ENCODE measurements at places on chromosomes 1 and 21. TPM values are rescaled to one million over a fixed set of nuclear protein-coding genes. Genes with fewer than 3 reads are reported as not detected.

The GPR37L1 gene
- polyA plus RNA-seq = 0.01 TPM

The PRDM2 gene
- 14.2 TPM for polyA plus RNA-seq

The GPR89B gene
- 26.7 TPM for polyA plus RNA-seq

The TMEM59 gene
- polyA plus RNA-seq = 399 TPM

The TCP10L gene
- 0.25 TPM for polyA plus RNA-seq

The IL24 gene
- polyA plus RNA-seq = 2.1 TPM

The NMNAT2 gene
- 0.80 TPM for polyA plus RNA-seq

The MAP10 gene
- 0.50 TPM for polyA plus RNA-seq

The TIMM17A gene
- 116 TPM for polyA plus RNA-seq

The FCRL5 gene
- 0.03 TPM for polyA plus RNA-seq

The MYCL gene
- polyA plus RNA-seq = 5.1 TPM

DNA sequence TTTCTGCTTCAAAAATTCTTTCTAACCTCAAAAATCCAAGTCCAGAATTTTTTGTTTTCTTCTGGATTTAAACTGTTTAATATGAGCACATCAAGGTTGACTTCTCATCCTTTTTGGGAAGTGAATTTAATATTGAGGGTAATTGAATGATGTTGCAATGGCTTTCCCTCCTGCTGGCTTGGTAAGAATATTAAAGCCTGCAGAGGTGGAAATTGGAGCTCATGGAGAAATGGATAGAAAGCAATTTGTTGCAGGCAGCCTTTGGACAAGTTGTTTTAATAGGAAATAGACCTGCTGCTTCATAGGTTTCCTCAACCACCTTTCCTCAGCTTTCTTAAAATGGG lies 124.7 kb downstream of the SYT2 start:
- DNase-seq = no peak

DNA sequence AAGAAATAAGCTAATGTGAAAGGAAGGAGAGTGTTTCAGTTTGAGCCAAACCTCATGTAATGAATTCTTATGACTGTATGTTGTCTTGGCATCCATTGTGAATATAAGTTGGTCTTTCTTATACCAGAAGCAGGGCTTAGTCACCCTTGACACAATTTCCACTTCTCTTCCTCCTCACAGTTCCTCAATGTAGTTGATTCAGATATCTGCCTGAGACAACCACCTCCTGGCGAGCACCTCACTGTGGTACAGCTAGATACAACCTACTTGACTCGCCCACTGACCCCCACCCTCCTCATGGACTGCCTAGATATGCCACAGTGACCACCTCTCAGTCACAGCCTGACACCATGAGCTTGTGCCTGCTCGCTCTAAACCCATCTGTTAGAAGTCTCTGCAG lies 45.6 kb downstream of the KYAT3 start:
- no peak for DNase-seq

- no peak for DNase-seq
Observed at GRCh38 chr1:204363335-204364114, 3.8 kb upstream of the PLEKHA6 start.

DNA sequence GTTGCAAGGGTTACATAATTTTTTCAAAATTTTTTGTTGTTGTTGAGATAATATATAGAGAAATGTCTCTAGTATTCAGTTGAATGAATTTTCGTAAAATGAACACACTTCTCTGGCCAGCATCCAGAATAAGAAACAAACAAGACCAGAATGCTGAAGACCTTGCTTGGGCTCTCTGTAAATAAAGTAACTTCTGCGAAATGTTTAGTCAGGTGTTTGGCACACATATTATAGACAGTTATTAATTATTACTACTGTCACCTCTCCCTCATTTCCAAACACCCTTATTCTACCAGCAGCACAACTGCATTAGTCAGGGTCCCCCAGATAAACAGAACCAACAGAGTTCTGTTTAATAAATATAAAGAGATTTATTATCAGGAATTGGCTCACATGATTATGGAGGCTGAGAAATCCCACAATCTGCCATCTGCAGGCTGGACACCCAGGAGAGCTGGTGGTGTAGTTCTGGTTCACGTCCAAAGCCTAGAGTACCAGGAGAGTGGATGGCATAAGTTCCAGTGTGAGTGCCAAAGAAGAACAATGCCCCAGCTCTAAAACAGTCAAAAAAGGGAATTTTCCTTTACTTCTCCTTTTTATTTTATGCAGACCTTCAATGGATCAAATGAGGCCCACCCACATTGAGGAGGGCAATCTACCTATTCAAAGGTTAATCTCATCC lies 44.1 kb upstream of the KCND3 start:
- DNase-seq = no peak

GRCh38 chr21:37711836-37712568 lies 204.3 kb downstream of the KCNJ6 start:
- no peak for DNase-seq

- DNase-seq = no peak
Observed at GRCh38 chr21:28749536-28749935, 243.1 kb downstream of the LTN1 start.

DNA sequence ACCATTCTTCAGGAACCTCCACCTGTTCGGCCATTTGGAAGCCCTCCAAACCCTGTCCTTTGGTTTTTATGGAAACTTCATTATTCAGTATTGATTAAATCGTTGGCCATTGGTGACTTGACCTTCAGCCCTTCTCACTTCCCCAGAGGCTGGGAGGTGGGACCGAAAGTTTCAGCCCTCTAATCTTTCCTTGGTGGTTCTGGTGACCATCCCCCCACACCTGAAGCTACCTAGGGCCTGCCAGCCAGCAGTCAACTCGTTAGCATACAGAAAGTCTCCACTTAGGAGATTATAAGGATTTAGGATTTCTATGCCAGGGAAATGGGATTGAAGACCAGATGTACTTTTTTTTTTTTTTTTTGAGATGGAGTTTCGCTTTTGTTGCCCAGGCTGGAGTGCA lies 6.7 kb downstream of the DHX9 start:
- DNase-seq = no peak

- no peak for DNase-seq
Observed at GRCh38 chr1:109485001-109485400, 1.3 kb downstream of the ATXN7L2 start.

- no peak for DNase-seq
Observed at GRCh38 chr1:56223968-56224367, 355.4 kb downstream of the PLPP3 start.

- no peak for DNase-seq
Observed at GRCh38 chr1:3066250-3066711, 2.7 kb upstream of the PRDM16 start.

DNA sequence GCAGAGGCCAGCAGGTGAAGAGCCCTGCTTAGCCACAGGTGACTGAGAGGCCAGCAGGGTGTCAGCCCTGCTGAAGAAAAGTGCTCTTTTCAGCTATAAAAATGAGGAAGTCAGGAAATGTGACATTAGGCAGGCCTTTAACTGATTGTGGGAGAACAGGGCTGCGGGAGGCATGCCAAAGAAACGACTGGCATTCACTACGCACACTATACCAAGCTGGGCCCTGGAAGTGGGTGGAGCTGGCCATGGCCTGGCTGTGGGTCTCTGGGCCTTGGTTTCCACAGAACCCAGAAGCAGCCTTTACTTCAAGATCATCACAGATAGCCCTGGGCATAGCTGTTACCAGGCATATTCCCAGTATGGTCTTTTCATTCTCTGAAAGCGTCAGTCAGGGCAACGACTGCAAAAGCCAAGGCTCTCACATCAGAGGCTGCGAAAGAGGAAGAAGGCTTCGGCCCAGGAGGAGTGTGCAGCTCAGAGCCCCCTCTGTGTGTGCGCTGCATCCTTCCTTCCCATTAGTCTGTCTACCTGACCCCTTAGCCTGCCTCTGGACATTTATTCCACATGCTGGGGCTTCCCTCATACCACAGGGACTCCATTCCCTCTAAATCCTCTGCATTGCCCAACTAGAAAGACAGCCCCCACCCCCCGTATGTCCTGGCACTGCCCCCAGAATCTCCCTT lies 14.3 kb downstream of the SLC2A1 start:
- no peak for DNase-seq

DNA sequence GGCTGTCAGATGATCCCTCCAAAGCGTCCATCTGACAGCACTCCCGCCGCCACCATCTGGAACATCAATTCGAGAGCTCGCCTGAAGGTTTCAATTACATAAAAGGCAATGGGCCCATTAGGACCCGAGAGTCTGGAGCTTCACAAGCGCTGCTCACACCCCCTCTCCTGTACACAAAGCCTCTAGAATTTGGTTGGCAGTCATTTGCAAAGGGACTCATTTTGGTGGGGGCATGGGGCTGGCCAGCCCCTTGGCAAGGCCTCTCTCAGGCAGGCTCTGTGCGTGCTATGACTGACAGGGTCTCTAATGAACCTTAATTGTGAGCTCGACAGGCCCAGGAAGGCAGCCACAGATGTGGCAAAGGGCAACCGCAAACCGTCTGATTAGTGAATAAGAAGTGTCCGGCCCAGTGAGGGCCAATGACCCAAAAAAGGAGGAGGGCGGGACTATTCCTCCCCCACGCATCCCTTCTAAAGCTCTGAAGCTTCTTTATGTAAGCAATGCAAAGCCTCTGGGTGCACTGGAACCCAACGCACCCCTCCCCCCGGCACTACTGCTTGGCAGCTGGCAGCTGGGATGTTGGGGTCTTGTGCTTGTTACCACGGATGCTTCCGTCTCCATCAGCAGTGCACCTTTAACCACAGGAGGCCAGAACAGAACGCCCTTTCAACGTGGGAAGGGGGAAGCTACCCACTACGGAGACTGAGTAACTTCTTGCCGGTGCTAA lies 79.4 kb downstream of the CAPZB start:
- no peak for DNase-seq

- DNase-seq = no peak
Observed at GRCh38 chr1:243489681-243490546, 234.1 kb downstream of the SDCCAG8 start.

DNA sequence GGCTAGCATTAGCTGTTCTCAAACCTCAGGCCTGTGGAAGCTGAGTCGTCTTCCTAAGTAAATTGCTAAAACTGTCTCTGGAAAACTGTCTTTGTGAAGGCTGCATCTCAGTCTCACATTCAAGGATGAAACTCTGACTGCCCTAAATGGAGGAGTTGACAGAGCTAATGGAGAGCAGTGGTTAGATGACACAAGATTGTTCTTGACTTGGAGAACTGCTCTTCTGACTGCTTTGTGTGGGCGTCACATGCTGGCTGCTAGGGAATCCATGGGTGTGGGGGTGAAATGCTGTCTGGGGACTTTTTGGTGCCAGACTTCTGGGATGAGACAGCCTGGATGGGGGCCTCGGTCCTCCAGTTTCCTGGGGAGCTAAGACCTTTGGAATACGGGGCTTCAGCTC lies 24.5 kb upstream of the TSPAN2 start:
- DNase-seq = no peak

DNA sequence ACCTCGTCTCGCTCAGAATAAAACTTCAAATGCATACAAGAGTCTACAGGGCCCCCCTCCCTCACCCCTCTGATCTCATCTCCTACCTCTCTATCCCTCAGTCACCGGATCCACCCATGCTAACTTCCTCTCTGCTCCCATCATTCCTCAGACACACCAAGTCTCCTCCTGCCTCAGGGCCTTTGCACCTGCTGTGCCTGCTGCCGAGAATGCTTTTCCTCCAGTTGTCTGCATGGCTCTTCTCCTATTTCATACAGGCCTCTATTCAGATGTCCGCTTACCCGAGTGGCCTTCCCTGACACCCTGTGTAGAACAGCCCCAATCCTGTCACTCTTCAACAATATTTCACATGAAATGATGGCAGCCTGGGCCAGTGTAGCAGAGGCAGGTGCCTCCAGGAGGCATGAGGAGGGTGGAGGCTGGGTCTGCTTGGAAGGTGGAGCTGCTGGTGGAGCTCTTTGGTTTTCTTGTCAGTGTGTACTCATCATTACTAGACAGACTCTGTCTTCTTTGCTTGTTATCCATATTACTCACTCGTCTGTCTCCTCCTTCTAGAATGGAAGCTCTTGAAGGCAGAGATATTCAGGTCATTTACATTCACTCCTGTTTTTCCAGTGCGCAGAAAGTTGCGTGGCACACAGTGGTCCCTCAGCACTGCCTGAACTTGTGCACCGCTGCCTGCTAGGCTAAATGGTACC lies 4.2 kb downstream of the SH2D2A start:
- DNase-seq = no peak

GRCh38 chr1:179029321-179029759 lies 3.6 kb downstream of the FAM20B start:
- DNase-seq = no peak

DNA sequence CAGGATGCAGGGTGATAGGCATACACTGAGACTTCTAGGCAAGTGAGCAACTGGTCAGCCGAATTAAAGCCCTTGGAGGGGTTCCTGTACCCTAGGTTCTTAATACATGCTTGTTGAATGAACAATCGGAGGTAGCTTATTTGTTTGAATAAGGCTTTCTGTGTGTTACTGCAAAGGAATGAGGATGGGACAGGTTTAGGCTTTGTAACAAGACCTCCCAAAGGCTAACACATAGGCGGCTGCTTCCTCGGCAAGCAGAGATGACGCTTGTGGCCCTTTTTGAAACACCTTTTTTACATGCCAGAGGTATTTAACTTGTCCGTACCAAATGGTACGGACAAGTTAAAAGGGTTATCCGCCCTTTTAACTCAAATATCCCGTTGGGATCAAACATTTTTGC lies 511.6 kb downstream of the KIF26B start:
- DNase-seq = no peak

DNA sequence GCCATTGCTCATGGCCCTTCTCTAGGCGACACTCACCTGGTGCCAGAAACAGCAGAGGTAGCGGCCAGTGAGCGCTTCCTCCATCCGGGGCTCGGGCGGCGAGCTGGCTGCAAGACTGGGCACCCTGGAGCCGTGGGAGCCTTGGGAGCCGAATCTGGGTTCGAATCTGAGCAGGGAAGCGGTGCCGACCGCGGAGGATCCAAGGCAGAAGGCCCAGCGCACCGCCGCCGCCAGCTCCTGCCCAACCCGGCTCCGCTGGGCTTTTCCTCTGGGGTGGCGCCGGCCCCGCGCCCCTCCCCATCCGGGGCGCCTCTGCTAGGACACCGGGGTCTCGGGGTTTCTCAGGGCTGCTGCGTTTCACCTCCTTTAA lies 1.7 kb upstream of the PRDM16 start:
- no peak for DNase-seq

GRCh38 chr1:83794384-83794783 lies 204.5 kb downstream of the TTLL7 start:
- DNase-seq = no peak

DNA sequence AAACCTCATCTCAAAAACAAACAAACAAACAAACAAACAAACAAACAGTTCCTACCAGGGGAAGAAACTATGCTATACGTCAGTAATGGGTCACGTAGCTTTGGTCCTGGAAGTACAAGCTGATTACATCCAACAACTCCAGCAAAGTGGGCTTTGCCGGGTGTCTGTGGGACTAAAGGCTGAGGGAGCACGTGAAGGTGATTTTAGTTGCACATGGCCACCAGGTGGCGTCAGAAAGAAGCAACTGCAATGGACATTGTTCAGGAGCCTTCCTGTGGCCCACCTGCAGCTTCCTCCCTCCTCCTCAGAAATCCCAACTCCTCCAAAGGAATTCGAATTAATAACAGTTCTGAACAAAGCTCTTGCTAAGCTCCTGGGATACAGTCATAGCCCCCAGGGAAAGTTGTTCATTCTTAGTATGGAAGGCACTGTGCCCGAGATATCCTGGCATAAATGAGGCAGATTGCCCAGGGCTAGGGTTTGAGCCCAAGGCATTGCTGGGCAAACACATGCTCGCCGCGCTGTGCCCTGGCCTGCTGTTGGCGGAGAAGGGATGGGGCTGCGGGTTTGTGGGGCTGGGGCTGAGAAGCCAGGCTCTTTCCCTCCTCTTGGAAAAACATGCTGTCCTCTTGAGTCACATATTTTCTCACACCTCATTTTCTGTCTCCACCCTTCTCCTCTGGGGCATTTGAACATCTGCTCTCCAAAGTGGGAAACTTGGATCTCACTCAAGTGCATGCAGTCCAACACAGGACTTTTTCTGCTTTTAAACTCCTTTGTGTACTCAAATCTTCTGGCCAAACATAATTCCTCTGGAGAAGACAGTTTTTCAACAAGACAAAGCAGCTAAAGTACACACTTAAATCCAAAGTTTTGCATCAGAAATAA lies 28.6 kb downstream of the AKNAD1 start:
- peak; percentile 100 for DNase-seq
